ENCODE measurements at places on chromosomes 5 and 9.

DNA sequence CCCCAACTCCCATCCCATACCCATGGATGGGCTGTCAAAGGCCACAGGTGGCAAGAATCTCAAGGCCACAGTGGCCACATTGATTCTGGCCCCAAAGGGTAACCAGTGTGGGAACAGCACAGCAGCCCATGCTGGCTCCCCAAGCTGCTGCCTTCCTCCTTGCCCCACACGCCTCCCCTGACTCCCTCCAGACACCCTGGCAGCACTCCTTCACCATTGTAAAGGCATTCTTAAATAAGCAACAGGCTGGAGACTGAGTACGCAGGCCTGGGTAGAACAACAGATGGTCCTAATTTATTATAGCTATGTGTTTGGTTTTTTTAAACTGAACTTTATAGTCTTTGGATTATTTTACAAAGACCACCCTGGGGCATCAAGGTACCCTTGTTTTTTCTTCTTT is 158.8 kb downstream of the TSSK1B start:
- no peak for DNase-seq

- no peak for DNase-seq
These were observed 423.3 kb downstream of the EFNA5 start for GRCh38 chr5:107247427-107247826.

- no peak for DNase-seq
These were observed 58.3 kb upstream of the SPATA31E1 start for GRCh38 chr9:87824216-87824875.

GRCh38 chr9:35748858-35749514 is at the start of the genes GBA2 and RGP1:
GBA2 (minus strand) TSS chr9:35749228; CDS start chr9:35748704, 524 bp downstream.
RGP1 (plus strand) TSS chr9:35749287; CDS start chr9:35749756, 469 bp downstream.
- peak; percentile 90 for DNase-seq

DNA sequence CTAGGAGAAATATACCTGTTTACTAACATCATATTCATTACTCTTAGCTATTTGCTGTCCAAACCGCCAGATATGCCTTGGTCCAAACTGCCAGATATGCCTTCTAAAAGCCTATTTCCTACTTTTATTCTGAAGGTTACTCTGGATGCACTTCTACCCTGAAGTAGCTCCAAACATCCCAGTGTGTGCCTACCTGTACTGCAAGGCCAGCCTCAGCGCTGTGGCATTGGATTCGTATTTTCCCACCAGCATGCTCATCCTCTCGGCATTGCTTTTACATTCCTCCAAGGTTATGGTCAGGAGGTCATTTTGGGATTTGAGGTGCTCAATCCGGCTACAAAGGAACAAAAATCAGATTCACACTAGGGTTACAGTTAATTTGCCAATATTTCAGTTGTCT is 94.3 kb downstream of the DCP2 start:
- DNase-seq: no peak

- DNase-seq: no peak
These were observed 66.8 kb downstream of the FOXD1 start for GRCh38 chr5:73381590-73382400.

GRCh38 chr5:37553720-37554404 is 174.7 kb downstream of the WDR70 start:
- peak; percentile 27 for DNase-seq

DNA sequence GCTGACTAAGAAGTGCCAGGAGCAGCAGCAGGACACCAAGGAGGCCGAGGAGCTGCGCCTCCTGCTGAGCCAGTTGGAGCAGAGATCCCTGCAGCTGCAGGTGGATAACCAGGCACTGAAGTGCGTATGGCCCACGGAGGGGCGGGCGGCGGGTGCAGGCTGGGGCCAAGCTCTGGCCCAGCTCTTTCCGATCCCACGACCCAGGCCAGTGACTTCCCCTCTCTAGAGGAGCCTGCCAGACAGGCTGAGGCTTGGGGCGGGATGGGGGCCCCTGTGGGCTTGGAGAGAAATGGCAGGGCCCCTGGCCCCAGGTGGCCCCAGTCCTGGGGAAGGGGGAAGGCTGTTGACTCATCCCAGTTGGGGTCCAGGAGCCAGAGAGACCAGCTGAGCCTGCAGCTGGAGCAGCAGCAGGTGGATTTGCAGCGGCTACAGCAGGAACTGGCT is 3.6 kb downstream of the PTRH1 start:
- DNase-seq: no peak

Data from colonic mucosa (tissue), 4 donors.